ENCODE measurements at places on chromosomes 1 and 21.

- DNase-seq = no peak
Observed at GRCh38 chr1:203321273-203322052, 16.1 kb downstream of the BTG2 start.

DNA sequence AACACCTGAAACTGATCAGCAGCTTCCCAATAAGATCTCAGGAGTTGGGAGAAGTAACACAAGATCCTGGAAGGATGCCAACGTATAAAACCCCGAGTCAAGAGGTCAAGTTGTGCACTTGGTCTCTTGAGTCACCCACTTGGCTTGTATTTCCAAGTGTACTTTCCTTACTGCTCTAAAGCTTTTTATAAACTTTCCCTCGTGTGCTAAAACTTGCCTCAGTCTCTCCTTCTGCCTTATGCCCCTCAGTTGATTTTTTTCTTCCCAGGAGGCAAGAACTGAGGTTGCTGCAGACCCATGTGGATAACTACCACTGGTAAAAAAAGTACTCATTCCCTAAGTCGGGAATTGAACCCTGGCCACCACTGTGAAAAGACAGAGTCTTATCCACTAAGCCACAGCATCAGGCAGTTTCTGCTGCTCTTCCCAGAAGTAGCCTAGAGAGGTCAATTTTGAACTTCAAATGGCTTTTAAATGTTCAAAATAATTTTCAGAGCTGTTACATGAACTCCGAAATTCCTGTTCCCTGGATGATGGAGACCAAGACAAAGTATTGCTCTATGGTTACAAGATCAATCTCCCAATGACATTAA is 28.9 kb downstream of the ITLN2 start:
- DNase-seq = peak; percentile 74

GRCh38 chr1:145962157-145963102 is 1.9 kb downstream of the ANKRD34A start:
- DNase-seq = no peak

DNA sequence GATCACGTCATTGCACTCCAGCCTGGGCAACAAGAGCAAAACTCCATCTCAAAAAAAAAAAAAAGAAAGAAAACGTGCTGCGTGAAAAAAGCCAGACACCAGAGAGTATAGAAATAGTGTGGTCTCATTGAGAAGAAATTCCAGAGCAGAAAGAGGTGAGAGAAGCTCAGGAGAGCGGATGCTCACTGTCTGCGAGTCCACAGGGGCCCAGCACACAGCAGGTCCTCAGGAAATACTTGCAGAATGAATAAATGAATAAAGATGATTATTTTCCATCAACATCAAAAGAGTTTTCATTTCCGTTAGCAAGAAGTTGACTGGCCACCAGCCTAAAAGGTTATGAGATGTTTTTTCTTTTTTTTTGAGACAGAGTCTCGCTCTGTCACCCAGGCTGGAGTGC is 14.4 kb downstream of the CASP9 start:
- DNase-seq = no peak

DNA sequence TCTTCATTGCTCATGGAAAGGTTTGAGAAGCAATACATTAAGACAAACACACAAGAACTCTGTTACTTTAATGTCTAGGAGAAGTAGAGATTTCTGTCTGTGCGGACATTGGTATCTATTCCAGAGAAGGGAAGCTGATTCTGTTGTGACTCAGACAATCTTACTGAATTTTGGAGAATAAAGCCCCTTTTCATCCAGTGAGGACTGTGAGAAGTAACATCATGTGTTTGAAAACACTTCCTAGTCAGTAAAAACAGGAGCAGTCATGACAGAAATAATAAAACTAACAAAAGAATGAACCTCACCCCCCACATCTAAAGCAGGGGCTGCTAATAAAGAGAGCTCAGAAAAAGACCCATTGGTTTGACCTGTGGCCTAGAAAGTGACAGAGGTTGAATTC is 46.6 kb downstream of the NEK7 start:
- DNase-seq = peak; percentile 90

DNA sequence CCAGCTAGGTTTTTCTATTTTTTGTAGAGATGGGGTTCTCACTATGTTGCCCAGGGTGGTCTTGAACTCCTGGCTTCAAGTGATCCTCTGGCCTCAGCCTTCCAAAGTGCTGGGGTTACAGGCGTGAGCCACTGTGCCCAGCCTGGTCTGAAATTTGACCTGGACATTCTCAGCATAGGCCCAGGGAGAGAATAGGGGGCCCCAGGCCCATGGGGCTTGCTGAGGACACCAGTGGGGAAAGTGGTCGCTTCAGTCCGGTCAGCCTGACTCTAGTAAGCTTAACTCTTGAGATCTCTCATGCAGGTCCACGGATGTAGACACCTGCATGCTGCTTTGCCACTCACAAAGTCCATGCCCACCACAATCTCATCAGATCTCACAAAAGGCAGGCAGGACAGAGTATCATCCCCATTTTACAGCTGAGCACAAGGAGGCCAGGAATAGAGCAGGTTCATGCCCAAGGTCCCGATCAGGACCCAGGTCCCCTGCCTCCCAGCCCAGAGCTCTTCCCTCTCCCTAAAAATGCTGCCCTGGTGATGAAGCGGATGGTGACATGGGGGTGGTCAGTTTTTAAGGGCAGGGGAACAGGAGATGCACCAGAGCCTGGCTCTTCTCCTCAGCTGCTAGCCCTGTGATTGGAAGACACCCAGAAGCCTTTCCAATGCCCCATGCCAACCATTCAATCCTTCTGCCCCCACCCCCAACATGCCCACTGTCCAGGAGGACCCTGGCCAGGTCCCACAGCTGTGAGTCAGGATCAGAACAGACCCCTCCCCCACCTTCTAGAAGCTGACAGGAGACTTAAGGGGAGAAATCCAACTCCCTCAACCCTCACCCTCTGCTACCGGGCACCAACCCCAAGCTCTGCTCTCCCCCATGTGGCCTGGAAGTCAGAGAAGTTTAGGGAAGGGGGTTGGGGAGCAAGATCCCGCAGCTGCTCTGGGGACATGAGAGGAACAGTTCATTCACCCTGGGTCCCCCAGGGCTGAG is 1.8 kb downstream of the FHL3 start:
- DNase-seq = no peak

DNA sequence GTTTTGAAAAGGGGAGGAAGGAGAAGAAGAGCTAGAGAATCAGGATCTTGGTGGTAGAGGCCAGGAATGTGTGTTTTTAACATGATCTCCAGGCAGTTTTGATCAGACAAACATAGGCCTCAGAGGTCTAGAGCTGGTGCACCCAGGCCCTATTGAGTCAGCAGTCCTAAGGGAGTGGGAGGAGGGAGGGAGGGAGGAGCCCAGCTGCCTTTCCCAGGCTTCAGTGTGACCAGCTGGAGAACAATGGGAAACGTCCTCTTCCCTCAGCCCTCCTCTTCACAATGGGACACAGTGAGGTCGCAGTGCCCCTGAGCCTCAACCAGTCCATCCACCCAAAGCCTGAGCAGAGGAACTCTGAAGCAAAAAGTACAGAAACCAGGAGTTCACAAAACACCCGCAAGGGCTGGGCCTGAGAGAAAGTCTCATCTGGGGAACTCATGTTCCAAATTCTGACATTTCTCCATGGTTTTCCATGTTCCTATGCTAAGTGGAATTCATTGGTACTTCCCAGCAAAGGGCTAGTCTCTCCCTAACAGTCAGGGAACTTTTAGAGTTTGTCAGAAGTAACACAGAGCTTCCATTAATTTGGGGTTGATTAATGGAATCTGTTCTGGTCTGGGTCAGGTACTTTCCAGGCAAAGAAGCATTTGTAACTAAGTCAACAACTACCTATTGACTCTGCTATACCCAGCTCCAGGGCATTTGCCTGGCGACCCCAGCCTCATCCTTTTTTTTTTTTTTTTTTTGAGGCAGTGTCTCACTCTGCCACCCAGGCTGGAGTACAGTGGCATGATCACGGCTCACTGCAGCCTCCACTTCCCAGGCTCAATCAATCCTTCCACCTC is 37.5 kb downstream of the ELAPOR1 start:
- peak; percentile 64 for DNase-seq

DNA sequence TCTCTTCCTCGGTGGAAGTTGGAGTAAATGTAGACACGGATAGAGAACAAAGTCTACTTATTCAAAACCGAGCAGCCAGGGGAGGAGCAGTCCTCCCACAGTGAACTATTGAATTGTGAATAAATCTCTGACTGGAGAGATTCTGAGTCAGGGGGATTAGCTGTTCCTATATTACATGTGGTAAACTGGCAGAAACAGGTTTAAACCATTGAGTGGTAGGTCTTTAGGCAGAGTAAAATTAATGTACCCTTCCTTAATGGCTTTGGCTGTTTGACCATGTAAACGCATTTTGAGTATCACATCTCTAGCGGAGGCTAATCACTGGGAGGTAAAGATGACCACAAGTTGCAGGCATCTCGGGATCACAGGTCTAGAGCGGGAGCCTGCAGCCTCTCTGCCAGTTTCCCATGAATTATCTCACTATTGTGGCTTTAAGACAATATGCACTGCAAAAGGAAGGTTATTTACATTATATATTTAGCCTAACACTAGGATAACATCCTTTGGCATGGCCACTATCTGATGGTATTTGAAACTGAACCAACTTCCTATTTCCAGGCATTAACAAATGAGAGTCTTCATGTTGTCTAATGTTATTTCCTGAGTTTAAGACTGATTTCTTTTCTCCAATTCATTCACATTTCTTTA is 7.9 kb upstream of the DISC1 start:
- no peak for DNase-seq

DNA sequence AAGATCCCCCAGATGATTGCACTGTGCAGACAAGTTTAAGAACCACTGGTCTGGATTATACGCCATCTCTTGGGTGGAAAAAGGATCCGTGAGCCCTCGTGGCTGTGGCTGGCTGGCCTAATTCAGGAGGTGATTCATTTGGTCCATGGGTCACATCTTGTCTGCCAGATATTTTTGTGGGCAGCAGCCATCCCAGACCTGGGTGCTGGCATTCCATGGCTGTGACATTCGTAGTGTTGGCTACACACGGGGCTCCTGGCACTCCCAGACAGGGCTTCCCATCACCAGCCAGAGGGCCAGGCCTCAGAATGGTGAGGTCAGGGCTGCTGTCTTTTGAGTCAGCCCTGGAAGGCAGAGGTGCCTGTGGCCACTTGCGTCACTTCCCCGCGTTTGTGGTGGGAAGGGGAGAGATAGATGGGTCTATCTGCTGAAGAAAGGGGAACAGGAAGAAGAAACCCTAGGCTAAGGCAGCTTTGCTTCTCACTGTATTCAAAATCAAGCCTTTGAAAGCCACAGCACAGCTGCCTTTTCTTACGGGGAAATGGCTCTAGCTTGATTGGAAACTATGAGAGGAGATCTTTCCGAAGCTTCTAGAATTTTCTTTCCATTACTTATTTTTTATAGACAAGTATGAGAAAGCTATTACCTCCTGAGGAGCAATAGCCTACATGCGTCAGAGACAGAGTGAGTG is 32.4 kb downstream of the EIF2D start:
- DNase-seq = no peak

- DNase-seq = no peak
Observed at GRCh38 chr21:16976193-16976592, 536.6 kb upstream of the CXADR start.

- no peak for DNase-seq
Observed at GRCh38 chr1:165883056-165883455, 55.6 kb downstream of the UCK2 start.

DNA sequence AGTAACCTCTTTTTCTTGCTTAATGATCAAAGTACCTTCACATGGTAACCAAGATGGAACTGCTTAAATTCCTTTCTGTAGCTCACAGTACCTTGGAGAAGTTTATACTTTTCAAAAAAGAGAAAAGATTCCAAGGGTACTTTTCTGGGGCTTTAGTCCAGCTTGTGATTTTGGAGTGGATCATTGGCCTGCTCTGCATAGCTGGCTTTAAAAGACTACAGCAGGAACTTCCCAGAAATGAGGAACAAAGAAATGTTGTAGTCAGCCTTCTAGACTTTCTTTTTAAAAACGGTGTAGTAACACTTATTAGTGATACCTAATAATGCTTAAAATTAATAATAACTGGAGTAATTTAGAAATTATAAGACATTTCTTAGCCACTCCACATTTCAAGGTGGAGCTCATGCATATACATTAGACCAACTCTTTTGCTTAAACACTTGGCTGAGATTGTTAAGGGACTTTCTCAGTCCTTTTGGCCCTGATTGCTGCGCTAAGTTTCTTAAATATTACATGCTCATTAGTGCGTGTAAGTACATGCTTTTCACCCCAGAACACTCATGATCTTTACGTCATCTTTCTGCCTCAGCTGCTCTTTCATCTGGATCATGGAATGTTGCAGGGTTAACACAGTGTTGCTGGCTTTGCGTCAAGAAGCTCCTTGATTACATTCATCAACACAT is 57.3 kb downstream of the SDCCAG8 start:
- DNase-seq = no peak

GRCh38 chr1:200128944-200129879 is 101.7 kb downstream of the NR5A2 start:
- DNase-seq = peak; percentile 13

DNA sequence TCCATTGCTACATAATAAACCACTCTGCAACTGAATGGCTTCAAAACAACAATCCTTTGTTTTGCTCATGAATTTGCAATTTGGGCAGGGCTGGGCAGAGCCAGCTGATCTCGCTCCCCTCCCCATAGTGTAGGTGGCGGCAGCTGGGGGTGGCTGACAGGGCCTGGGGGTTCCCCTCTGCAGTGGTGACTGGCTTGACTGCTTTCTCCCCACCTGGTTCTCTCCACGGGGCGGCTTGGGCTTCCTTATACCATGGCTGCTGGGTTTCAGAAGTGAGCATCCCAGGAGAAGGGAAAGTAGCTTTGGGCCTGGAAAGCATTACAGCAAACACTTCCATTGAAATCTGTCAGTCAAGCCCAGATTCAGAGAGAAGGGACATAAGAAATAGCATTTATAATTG is 129.7 kb upstream of the ZBTB40 start:
- no peak for DNase-seq

DNA sequence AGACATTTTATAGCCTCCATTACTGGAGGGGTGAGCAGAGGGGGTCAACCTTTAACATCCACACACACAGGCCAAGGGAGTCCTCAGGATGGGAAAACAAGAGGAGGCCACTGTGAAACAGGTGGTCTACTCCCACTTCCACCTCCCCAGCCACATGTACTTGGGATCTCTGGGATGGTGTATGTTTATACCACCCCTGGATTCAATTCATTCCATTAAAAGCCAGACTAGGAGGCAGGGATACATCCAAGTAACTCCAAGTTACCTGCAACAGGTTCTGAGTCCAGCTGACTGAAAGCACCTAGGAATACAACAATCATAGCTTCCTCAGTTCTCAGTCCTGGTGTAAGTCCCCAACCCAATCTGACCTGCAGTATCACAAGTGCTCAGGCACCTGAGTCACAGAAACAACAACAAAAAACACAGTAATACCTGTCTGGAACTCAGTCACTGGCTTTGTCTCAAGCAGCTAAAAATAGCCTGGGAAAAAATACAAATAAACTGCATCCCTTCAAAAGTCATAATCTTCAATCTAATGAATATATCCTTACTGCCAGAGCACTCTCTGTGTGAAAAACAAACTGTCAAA is 9.8 kb downstream of the ERI3 start:
- no peak for DNase-seq

- DNase-seq = no peak
Observed at GRCh38 chr1:233090746-233091494, 140.5 kb downstream of the NTPCR start.

GRCh38 chr1:153742411-153743142 is 14.7 kb downstream of the INTS3 start:
- DNase-seq = no peak
